ENCODE measurements at places on chromosomes 2 and 18. TPM values are rescaled to one million over a fixed set of nuclear protein-coding genes. Genes with fewer than 3 reads are reported as not detected.

- no peak for DNase-seq
These were observed 29.8 kb downstream of the COL6A3 start for GRCh38 chr2:237383991-237384671.

DNA sequence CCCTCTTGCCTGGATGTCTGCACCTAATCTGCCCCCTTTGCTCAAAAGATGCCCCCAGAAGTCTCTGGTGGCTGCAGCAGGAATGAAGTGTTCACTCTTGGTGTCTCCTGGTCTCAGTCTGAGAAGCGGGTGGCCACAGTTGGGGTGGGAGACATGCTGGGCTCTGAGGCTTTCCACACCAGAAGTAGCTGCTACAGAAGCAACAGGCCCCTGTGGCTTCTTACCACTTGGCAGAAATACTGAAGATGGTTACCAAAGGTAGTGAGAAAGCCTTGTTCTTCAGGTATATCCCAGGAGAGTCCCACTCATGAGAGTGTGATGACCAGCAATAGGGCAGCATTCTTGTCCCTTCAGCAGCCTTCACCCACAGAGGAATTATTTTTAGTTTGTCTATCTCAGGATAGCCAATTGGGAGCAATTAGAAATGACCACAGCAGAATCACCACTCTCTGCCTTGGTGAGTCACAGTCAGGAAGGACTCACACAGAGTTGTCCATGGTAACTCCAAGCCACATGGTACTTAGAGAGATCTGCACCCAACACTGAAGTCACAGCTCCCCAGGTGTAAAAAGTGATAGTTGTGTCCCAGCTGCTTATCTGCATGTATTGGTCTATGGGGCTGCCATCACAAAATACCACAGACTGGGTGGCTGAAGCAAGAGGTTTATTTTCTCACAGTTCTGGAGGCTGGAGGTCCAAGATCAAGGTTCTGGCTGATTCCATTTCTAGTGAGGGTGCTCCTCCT lies 169.8 kb upstream of the ID2 start:
- DNase-seq: no peak

- no peak for DNase-seq
These were observed 20.0 kb downstream of the AQP12B start for GRCh38 chr2:240662681-240663080.

GRCh38 chr2:221205103-221205673 lies 366.9 kb downstream of the EPHA4 start:
- no peak for DNase-seq

DNA sequence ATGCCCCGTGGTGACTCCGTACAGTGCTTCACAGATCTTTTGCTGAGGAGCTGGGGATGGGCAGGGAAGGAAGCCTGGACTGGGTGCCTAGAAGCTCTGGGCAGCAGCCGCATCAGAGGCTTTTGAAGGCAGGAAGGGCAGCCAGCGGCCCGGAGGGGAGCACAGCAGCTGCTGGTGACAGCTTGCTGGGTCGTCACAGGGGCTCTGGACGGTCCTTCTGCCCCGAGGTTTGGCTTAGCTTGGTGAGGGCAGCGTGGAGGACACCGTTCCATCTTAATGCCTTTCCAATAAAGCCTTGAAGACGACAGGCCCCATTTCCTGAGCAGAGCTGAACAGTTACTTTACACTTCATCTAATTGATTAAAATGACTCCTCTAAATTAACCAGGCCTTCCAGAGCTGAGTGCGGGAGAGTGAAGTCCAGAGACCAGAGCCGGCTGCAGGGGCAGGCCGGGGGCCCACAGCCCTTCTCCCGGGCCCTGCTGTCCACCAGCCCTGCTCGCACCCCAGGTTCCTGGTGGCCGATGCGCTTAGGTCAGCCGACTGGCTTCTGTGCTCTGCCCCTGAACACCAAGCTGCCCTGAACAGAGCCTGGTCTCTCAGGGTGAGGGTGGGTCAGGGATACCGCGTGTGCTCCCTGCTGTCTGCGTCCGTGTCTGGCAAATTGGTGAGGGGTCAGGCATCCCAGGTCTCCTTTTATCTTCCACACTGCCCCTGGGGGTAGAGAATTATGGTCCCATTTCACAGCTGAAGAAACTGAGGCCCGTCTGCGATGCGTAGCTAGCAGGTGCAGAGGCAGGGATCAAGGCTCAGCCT lies 43.5 kb downstream of the RRM2 start:
- no peak for DNase-seq

GRCh38 chr2:235596272-235596671 lies 102.4 kb downstream of the AGAP1 start:
- no peak for DNase-seq

- DNase-seq: no peak
These were observed 1355.1 kb upstream of the SLC39A10 start for GRCh38 chr2:194301946-194302345.

DNA sequence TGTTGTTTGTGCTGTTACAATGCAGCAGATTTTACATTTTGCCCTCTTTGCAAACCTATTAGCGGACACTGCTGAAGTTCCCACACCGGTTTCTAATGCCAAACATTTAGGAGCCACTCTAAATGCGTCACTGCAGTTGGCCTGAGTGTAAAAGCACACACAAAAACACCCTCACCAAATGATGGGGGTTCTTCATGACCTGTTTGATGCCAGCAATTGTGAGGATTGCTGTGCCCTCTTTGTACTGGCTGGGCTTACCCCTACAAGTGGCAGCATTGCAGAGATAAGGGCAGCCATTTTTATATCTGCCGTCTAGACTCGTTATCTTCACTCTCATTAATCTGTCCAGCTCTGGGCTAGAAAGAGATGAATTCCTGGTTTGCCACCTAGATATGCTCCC lies 85.3 kb downstream of the NRP2 start:
- no peak for DNase-seq

- no peak for DNase-seq
These were observed 97.2 kb downstream of the AGPS start for GRCh38 chr2:177489719-177490301.

DNA sequence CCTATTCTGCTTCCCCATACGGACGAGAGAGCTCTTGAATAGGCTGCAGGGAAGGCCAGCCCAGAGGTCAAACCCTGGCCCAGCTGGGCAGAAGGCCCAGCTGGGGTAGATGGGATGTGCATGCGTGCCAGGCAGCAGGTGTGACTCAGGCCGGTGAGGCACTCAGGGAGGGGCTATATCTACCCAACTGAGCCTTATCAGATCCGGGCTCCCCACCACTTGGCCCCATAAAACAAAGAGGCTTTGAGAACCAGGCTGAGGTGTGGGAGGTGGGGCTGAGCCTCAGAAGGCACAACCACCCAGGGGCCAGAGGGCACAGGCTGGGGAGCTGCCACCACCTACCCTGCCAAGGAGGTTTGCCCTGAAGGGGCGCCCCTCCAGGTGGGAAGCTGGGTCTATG lies 8.0 kb upstream of the CFAP65 start:
- no peak for DNase-seq

PPM1G gene
- total RNA-seq: 132 TPM

LYG2 gene
- total RNA-seq: not detected

SLC30A3 gene
- total RNA-seq: 2.3 TPM

LIPG gene
- 0.12 TPM for total RNA-seq
